ENCODE measurements at places on chromosomes 16 and 17. TPM values are rescaled to one million over a fixed set of nuclear protein-coding genes. Genes with fewer than 3 reads are reported as not detected.

- no peak for DNase-seq
These were observed 4.0 kb downstream of the SDF2 start for GRCh38 chr17:28657756-28658155.

GRCh38 chr16:87924811-87925670 is 11.3 kb downstream of the CA5A start:
- DNase-seq, result no peak

- peak; percentile 89 for DNase-seq
These were observed 14.2 kb upstream of the SLC38A10 start for GRCh38 chr17:81309140-81309858.

- DNase-seq, result peak; percentile 96
These were observed 219.2 kb downstream of the RBFOX3 start for GRCh38 chr17:79391376-79392233.

Gene SHISA6
- 2.8 TPM for total RNA-seq

Gene NUPR1
- total RNA-seq, result 275 TPM

Gene LAT
- total RNA-seq, result 3.2 TPM

All from lower leg skin (tissue), 4 donors.